ENCODE measurements at places on chromosomes 5 and 9. TPM values are rescaled to one million over a fixed set of nuclear protein-coding genes. Genes with fewer than 3 reads are reported as not detected.

Gene FSD1L
- 27.5 TPM for total RNA-seq

Gene SLC1A1
- 6.9 TPM for total RNA-seq

Gene BHMT2
- total RNA-seq = 4.1 TPM

- no peak for DNase-seq
These were observed 59.6 kb downstream of the RPS23 start for GRCh38 chr5:82218374-82219156.

GRCh38 chr5:131747180-131748105 lies 49.4 kb downstream of the FNIP1 start:
- no peak for DNase-seq

- DNase-seq = no peak
These were observed 50.8 kb downstream of the F2R start for GRCh38 chr5:76766746-76767145.

- DNase-seq = no peak
These were observed 59.4 kb upstream of the BASP1 start for GRCh38 chr5:17157916-17158529.

GRCh38 chr5:2751592-2752021 lies at the start of gene IRX2:
TSS of gene IRX2 (minus strand) at chr5:2751677. CDS start at chr5:2751413, 264 bp downstream.
- peak; percentile 46 for DNase-seq

GRCh38 chr9:72041775-72042194 lies 18.6 kb downstream of the C9orf57 start:
- DNase-seq = peak; percentile 72

DNA sequence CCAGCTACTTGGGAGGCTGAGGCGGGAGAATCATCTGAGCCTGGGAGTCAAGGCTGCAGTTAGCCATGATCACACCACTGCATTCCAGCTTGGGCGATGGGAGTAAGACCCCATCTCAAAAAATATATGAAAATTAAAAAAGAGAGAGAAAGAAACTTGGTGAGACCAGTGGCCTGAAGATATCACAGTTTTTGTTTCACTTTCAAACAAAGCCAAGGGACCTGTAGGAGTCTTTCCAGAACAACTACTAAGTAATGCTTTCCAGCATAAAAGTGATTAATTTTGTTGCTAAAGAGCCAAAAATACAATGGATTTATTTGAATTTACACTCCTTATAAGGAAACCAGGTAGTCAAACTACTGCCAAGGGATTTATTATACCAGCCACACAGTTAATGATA lies 23.5 kb downstream of the GKAP1 start:
- DNase-seq = no peak

DNA sequence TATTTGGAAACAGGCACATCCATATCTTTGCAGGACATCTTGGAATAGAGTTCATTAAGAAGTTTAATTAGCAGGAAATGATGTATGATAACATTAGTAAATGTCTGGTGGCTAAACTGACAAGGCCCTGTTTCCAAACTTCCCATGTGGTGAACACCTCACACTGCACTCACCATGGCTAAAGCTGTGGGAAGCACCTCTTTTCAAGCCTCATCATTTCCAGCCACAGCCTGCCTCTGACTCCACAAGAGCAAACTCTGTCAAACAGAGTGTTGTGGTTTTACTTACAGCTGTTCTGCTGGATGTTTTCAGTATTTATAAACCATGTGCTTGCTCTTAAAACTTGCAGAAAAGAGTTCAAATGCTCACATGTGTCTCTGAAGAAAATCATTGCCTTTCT lies 14.9 kb upstream of the NDUFB6 start:
- no peak for DNase-seq

- DNase-seq = no peak
These were observed 159.7 kb downstream of the PBX3 start for GRCh38 chr9:125906893-125907292.

DNA sequence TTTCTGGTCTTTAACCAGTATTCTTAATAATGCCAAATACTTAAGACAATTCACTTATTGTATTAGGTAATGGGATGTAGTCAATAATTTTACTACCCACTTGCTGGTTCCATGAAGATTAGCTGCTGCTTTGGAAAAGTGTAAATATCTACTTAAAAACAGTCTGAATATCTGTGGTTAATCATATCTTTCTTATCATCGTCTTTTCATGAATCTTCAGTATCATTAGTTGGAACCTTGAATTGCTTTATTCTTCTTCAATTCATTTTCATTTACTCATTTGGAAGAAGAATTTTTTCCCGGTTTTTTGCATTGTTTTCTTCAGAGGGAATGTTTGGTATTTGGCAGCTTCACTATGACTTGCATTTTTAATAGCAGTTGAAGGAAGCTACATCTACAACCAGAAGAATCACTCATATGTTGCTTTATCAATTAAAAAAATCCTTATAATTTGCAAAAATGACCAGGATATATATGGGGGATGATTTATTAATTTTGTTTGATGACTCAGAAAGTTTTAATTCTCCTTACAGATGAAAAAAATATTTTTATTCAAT lies 1398.3 kb upstream of the CDH6 start:
- no peak for DNase-seq

- DNase-seq = no peak
These were observed 79.5 kb upstream of the NFIB start for GRCh38 chr9:14393418-14393817.

DNA sequence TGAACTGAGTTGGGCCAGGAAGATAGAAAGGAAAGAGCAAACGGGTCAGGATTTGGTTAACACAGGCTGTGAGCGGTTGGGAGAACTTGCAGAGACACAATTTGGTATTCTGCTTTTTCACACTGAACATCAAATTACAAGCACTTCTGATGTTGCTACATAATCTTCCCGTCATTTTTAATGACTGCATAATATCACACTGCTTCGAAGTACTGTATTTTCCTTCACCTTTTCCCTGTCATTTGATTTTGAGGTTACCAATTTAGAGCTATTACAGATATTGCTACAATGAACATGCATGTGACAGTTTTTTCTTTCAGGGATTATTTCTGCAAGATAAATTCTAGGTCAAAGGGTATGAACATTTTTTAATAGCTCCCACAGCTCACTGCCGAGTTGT lies 71.4 kb upstream of the CPEB4 start:
- no peak for DNase-seq

GRCh38 chr9:32419921-32420320 lies 35.5 kb downstream of the ACO1 start:
- DNase-seq = no peak

- DNase-seq = no peak
These were observed 1.5 kb downstream of the LCN2 start for GRCh38 chr9:128150594-128151308.

DNA sequence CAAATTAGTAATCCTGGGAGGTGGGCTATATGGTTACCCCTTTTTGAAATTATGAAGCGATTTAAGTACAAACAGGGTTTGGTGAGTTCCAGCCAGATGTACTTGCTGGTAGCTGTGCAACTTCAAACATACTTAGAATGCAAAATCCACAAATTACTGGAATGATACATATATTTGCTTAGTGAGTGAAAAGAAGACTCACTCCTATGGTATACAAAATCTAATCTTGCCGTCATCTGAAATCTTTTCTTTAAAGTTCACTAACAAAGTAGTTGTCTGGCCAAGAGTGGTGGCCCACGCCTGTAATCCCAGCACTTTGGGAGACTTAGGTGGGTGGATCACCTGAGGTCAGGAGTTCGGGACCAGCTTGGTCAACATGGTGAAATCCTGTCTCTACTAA lies 64.9 kb upstream of the TJP2 start:
- no peak for DNase-seq

All from urinary bladder (tissue), 4 donors.